ENCODE measurements at places on chromosomes 1 and 21. TPM values are rescaled to one million over a fixed set of nuclear protein-coding genes. Genes with fewer than 3 reads are reported as not detected.

DNA sequence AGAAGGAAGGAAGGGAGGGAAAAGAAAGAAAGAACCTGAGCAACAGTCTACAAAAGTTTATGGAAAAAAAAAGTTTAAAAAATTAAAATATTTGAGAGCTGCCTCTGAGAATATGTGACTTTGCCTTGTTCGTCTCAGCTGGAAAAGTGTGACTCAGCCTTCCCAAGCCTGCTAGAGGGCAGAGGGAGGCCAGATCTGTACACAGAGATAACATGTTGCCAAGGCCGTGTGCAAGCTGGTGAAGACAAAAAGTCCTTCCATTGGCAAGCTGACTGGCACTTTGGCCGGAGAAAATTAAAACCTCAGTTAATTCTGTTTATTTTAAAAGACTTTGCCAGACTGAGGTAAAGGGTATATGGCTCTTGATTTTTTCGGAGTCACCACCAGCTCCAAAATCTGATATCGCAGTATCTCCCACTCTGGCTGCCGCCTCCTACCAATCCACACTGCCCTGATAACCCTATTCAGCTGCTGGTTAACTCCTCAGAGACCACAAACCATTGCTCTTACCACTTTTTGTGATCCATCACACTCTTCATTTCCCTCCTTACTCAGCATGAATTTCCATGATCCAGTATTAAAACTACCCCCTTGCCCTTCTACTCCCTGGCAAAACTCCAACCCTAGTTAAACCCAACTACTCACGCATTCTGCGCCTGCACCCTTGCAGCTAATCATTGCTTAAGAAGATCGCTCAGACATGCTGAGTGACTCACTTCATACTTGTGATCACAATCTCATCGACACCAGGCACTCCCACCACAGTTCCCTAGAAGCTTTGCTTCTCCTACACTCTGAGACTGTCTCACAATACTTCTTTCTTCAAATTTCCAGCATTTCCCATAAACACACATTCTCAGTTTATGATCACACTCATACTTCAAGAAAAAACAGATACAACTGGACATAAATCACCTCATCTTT lies 5.7 kb upstream of the PPP1R15B start:
- H3K36me3 ChIP-seq = no peaks in the 10 kb centered on the region
- peak overlapping the region; percentile 26 for H3K4me3 ChIP-seq
- DNase-seq = peak; percentile 39
- peaks cover 40% of the 10 kb centered on the region for H3K4me1 ChIP-seq
- peak overlapping the region; percentile 91 for H3K27ac ChIP-seq

DNA sequence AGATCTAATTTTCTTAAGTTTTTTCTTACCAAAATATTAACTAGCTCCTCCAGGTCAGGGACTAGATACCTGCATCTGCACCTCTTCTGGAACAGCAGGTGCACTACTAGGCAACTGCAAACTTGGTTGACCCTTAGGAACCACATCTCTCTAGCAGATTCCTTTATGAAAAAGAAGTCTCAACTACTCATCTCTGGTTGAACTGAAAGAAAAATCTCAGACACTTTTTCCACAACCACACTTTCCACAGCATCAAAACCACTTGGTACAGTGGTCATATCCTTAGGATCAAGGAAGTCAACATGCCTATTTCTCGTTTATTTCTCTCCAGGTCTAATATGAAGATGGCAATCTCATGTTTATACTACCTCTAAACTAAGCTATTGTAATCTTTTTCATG lies 52.3 kb downstream of the VAV3 start:
- H3K4me3 ChIP-seq = no peak overlapping the region
- peaks cover 84% of the 10 kb centered on the region for H3K4me1 ChIP-seq
- H3K36me3 ChIP-seq = no peaks in the 10 kb centered on the region

GRCh38 chr21:34022627-34023335 lies 50.6 kb upstream of the MRPS6 start:
- no peaks in the 10 kb centered on the region for H3K36me3 ChIP-seq
- no peaks in the 10 kb centered on the region for H3K4me1 ChIP-seq
- no peak overlapping the region for H3K27ac ChIP-seq
- H3K4me3 ChIP-seq = no peak overlapping the region

- no peaks in the 10 kb centered on the region for H3K36me3 ChIP-seq
- no peaks in the 10 kb centered on the region for H3K4me1 ChIP-seq
- no peak for DNase-seq
- peaks cover 4% of the 10 kb centered on the region for H3K27me3 ChIP-seq
Measured at GRCh38 chr1:119353836-119354235, 14.7 kb upstream of the HAO2 start.

GRCh38 chr1:189597083-189597482 lies 880.6 kb downstream of the BRINP3 start:
- no peak overlapping the region for H3K27ac ChIP-seq
- no peak overlapping the region for H3K4me3 ChIP-seq
- DNase-seq = no peak
- no peaks in the 10 kb centered on the region for H3K4me1 ChIP-seq
- H3K36me3 ChIP-seq = no peaks in the 10 kb centered on the region

DNA sequence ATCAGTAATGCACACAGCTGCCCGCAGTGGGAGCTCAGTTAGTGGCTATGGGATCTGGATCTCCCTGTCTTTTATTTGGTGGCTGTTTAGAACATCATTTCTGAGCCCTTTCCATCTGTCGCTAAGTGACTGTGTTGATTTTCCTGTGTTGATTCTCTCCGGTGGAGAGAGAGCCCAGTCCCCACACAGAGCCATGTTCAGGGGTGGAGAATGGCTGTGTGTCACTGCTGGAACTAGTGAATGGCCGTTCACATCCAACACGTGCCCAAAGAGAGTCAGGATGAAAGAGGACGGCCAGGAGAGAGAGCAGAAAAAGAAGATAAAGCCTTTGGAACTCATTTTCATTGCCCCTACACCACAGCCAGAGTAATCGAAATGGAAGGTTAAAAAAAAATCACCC lies 76.2 kb downstream of the FBXO2 start:
- no peaks in the 10 kb centered on the region for H3K4me1 ChIP-seq
- H3K36me3 ChIP-seq = no peaks in the 10 kb centered on the region
- DNase-seq = no peak
- peaks cover 10% of the 10 kb centered on the region for H3K27me3 ChIP-seq

DNA sequence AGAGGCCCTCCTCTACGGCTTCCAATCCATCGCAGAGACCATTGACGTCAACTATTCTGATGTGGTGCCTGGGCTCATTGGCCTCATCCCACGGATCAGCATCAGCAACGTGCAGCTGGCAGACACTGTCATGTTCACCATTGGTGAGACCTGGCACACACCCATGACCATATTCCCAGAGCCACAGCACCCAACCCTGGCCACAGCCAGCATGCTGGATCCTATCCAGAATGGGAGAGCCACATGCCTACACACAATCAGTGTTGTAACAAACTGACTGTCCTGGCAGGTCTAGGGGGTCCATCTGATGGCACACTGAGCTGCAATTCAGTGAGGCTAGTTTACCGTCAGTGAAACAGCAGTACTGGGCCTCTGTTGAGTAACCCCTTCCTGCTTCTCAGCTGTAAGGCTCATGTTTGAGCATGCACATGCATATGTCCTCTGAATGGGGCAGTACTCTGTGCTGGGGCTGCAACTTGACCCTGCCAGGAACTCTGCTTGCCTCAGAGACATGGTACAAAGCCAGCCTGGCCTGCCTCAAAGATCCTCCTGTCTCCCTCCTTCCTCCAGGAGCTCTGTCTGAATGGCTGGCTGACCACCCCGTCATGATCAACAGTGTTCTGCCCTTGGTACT lies 10.8 kb downstream of the IPO13 start:
- no peaks in the 10 kb centered on the region for H3K27me3 ChIP-seq
- H3K27ac ChIP-seq = no peak overlapping the region
- no peak for DNase-seq
- peaks cover 30% of the 10 kb centered on the region for H3K36me3 ChIP-seq

GRCh38 chr21:35340273-35340672 lies 291.2 kb upstream of the RUNX1 start:
- H3K4me1 ChIP-seq = no peaks in the 10 kb centered on the region
- H3K4me3 ChIP-seq = no peak overlapping the region
- peaks cover 5% of the 10 kb centered on the region for H3K27me3 ChIP-seq

DNA sequence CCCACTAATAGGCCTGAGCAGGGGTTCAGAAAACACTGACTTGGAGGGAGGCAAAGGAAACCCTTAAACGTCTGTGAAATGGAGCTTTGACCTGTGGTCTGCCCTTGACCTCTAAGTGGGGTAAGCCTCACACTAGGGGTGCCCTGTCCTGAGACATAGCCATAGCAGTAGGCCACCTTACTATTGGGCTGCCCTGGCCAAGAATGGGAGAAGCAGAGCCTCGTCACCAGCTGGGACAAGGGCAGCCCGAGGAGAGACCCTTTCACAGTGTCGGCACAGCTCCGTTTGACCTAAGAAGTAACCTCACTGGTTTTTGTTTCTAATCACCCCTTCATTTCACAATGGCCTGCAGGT lies 26.4 kb upstream of the IFNAR2 start:
- no peak overlapping the region for H3K27ac ChIP-seq
- H3K4me3 ChIP-seq = peak overlapping the region; percentile 33
- H3K4me1 ChIP-seq = peaks cover 73% of the 10 kb centered on the region
- peaks cover 14% of the 10 kb centered on the region for H3K27me3 ChIP-seq
- no peaks in the 10 kb centered on the region for H3K36me3 ChIP-seq

- no peak for DNase-seq
- H3K27ac ChIP-seq = no peak overlapping the region
- no peaks in the 10 kb centered on the region for H3K4me1 ChIP-seq
- peaks cover 5% of the 10 kb centered on the region for H3K36me3 ChIP-seq
Measured at GRCh38 chr1:52904927-52905698, 16.4 kb downstream of the ECHDC2 start.

DNA sequence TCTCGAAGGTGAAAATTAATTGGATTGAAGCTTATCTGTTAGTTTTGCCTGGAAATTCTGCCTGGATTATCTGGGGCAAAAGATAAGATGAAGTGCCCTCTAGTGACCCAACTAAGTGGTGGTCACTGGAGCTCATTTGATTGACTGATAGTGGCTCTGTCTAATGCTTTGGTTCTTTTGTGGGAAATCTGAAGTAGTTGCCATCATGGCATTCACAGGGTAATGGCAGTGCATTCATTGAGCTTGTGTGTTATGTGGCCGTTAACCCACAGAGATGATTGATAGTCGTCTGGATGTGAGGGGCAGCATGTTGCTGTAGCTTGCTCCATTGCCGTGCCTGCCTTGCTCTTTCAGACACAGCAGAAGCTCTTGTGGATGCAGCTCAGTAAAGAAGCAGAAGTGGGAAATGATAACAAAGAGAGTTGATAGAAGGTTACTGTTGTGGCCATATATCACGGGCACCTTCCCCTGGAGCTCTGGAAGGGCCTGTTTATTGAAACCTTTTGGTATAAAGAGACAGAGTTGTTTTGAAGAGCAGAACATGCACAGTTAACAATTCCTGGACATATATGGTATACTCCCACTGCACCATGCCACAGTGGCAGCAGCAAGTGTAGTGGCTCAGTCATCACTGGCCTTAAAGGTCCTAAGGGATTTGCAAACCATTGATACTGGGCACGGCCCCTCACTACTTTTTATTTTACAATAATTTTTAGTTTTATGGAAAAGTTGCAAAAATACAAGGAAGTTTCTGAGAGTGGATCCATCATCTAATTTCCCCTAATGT lies 42.0 kb downstream of the CXADR start:
- no peak overlapping the region for H3K4me3 ChIP-seq
- no peaks in the 10 kb centered on the region for H3K27me3 ChIP-seq
- no peak for DNase-seq
- no peaks in the 10 kb centered on the region for H3K4me1 ChIP-seq
- no peaks in the 10 kb centered on the region for H3K36me3 ChIP-seq
- no peak overlapping the region for H3K27ac ChIP-seq

GRCh38 chr1:84795213-84795612 lies 97.8 kb downstream of the LPAR3 start:
- H3K27ac ChIP-seq = no peak overlapping the region
- no peaks in the 10 kb centered on the region for H3K36me3 ChIP-seq
- no peak for DNase-seq
- H3K27me3 ChIP-seq = no peaks in the 10 kb centered on the region

DNA sequence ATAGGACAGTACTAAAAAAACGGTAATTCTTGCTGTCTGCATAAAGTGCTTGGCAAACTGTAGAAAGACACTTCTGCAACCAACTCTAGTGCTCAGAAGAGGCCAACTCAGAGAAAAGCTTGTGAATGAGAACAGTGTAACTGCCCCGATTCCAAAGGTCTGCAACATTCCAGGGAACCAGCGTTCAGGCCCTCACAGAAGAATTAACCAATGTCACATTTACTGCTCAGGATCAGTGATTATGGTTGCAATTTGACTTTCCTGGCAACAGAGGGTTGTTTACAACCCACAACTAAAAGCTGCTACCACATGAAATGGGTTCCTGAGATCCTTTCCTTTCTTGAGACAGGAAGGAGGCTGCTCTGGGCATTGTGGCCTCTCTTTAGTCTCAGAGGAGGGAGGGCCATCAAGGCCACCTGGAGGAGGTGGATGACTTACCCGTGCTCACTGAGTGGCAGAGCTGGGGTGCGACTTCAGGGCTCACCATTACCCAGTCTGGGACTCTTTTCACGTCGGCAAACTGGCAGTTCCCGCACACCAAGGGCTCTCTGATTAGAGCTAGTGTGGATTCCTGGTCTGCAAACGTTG lies 15.3 kb downstream of the SRSF4 start:
- DNase-seq = no peak
- H3K4me3 ChIP-seq = no peak overlapping the region
- no peaks in the 10 kb centered on the region for H3K27me3 ChIP-seq
- H3K4me1 ChIP-seq = peaks cover 78% of the 10 kb centered on the region
- H3K27ac ChIP-seq = peak overlapping the region; percentile 40
- peaks cover 6% of the 10 kb centered on the region for H3K36me3 ChIP-seq

- no peak overlapping the region for H3K27ac ChIP-seq
- no peak for DNase-seq
- peaks cover 71% of the 10 kb centered on the region for H3K4me1 ChIP-seq
- no peaks in the 10 kb centered on the region for H3K27me3 ChIP-seq
- peaks cover 13% of the 10 kb centered on the region for H3K36me3 ChIP-seq
- H3K4me3 ChIP-seq = peak overlapping the region; percentile 19
Measured at GRCh38 chr1:32028746-32029145, 15.1 kb downstream of the KHDRBS1 start.

- H3K4me3 ChIP-seq = no peak overlapping the region
- no peak overlapping the region for H3K27ac ChIP-seq
- no peak for DNase-seq
- H3K27me3 ChIP-seq = peaks cover 40% of the 10 kb centered on the region
- H3K36me3 ChIP-seq = no peaks in the 10 kb centered on the region
Measured at GRCh38 chr1:12728391-12728790, 12.5 kb downstream of the AADACL3 start.

DNA sequence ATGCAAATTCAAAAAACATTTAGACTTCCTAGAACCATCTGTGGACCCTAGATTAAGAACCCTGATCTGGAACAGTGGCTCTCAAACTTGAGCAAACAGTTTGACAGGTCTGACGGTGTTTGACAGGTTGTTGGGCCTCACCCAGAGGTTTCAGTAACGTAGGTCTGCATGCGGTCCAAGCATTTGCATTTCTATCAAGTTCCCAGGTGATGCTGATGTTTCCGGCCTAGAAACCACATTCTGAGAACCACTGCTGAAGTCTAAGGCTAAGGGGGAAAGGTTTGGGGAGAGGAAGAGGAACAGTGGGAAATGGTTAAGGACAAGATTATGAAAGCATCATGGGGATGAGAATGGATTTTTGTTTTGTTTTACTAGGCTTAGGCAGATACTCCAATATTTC lies 48.6 kb downstream of the MDM4 start:
- DNase-seq = no peak
- H3K4me1 ChIP-seq = peaks cover 46% of the 10 kb centered on the region
- H3K4me3 ChIP-seq = no peak overlapping the region
- peaks cover 21% of the 10 kb centered on the region for H3K36me3 ChIP-seq

GRCh38 chr1:87111659-87112371 lies 197.4 kb downstream of the HS2ST1 start:
- H3K4me1 ChIP-seq = no peaks in the 10 kb centered on the region
- no peaks in the 10 kb centered on the region for H3K36me3 ChIP-seq
- no peak overlapping the region for H3K27ac ChIP-seq
- H3K27me3 ChIP-seq = no peaks in the 10 kb centered on the region
- no peak for DNase-seq
- H3K4me3 ChIP-seq = no peak overlapping the region

Gene RAB42
- polyA plus RNA-seq = not detected

Gene SPSB1
- polyA plus RNA-seq = 6.6 TPM

Gene CFAP57
- polyA plus RNA-seq = not detected

Gene TINAGL1
- not detected for polyA plus RNA-seq

Measured in immature natural killer cell (primary cell).